CD4-positive, alpha-beta T cell (primary cell): ENCODE measurements at places on chromosomes 7 and 10.
A peak's percentile ranks its signal among the peaks of the same experiment; 100 is the strongest.

GRCh38 chr10:80185578-80186299, 19.6 kb downstream of the ANXA11 start:
- DNase-seq, result no peak

DNA sequence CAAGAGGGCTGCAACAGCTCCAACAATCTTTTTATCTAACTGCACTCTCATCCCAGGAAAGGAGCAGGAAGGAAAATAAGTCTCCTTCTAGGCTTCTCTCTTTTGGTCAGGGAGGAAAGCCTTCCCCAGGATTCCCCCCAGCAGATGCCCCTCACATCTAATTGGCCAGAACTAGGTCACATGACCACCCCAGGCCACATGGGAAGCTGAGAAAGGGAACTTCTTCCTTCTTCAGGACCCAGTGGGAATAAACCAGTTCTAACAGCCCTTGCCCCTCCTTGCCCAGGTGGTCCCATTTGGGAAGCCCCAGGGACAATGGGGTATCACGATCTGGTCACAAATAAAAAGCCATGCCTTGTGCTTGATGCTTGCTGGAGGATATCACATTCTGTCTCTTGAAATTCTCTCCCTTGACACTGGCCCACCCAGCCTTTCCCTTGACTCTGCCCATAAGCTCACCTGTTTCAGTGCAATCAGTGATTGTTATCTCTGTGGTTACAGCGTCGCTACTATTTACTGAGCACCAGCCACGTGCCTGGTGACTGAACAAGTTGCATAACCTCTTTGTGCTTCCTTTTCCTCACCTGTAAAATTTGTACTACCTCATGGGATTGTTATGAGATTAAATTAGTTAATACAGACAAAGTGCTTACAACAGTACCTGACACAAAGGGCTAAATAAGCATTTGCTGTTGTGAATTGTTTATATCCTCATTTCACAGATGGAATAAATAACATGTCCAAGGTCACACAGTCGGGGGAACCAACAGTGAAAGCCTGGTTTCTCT, 9.0 kb upstream of the TACR2 start:
- DNase-seq, result peak; percentile 38

DNA sequence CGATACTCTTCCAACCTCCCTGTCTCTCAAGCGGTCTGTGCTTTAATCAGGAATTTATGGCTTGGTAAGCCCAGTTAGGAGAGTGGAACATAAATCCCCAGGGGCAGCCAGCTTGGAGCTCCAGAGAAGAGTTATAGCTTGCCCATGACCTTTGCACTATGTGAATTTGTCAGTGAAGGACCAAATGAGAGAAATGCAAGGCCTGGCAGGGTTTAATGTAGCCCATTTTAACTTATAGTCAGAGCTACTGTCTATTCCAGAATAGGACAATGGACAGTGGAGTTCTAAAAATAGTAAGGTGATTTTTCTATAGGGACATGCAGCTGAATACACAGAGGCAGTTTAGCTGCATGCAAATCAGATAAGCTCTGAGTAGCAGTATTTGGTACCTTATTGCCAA, 142.6 kb upstream of the CAV2 start:
- no peak for DNase-seq

GRCh38 chr10:25349520-25349919, 174.7 kb downstream of the GPR158 start:
- DNase-seq, result no peak

DNA sequence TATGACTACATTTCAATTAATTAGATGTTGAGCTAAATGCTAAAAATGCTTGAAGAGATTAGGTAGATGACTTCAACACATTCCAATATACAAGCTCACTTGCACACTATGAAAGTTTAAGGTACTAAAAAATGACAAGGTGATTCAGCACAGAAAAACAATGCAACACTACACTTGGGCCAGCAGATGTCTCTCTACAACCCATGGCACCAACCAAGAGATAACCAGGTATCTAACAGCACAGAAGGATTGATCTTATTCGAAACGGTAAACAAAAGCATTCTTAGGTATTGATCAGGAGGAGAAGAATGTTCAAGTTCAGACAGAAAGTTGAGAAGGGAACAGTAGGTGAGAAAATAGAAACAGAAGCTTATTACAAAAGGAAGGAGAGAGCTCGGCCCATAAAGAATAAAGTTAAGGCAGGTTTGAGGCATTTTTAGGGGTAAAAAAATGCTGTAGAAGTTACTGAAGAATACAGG, 248.2 kb upstream of the KLF14 start:
- DNase-seq, result no peak

DNA sequence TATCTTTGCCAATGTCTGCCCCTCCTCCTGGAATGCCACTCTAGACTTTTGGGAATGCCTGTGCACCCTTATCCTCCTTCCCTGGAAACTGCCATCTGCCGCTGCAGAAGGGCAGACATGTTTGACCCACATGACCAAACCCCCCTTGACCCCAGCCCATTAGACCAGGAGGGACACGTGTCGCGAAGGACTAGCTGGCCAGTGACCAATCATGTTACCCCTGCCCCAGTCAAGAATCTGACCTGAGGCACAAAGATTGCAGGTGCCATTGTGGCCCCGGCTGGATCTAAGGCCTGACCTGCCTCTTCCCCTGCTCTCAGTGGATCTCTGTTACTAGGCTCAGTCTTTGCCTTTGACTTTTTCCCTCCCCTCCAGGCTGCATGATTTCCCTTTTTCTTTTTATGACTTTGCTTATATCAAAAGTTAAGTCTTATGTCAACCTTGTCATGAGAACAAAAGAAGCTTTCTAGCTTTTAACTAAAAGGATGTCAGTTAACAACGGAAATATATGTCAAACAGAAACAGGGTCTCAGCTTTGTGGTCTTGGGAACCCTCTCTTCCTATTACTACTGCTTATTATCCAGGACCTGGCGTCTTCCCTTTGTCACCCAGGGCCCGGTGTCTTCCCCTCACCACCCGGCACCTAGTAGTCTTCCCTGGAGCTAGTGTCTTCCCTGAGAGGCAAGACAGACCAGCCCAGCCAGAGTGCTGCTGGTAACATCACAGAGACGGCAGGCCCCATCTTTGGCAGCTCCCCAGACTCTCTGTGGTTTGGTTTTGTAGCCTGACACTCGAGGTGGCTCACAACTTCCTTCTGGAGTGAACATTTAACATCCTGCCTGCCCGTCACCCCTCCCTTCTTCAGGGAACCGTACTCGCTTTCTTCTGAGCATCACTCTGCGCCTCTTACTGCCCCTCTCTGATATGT, 24.4 kb upstream of the PPIF start:
- DNase-seq, result peak; percentile 81

DNA sequence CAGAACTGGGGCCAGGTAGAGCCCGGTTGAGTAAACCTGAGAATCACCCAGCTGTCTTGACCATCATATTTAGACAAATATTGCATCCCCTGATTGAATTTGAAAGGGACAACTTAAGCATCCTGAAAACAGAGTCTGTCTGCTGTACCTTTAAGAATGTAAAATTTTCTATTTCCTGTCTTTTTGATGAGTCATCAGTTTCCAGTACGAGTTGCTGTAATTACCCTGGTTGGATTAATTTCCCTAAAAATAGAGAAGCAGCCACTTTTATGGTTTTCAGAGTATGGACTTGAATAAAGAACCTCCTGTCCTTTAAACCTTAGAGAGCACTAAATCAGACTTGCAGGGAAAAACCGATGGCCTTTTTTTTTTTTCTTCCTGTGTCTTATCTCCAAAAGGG, 164.6 kb upstream of the SH2B2 start:
- DNase-seq, result no peak

DNA sequence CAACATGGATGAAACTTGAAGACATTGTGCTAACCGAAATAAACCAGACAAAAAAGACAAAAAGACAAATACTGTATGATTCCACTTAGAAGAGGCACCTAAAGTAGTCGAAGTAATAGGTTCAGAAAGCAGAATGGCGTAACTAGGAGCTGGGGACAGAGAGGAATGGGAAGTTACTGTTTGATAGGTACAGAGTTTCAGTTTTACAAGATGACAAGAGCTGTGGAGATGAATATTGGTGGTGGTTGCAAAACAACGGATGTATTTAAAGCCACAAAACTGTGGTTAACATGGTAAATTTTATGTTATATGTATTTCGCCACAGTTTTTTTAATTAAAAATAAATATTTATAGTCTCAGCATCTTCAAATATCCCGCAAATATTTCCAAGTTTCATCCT, 64.1 kb upstream of the DIP2C start:
- DNase-seq, result no peak

DNA sequence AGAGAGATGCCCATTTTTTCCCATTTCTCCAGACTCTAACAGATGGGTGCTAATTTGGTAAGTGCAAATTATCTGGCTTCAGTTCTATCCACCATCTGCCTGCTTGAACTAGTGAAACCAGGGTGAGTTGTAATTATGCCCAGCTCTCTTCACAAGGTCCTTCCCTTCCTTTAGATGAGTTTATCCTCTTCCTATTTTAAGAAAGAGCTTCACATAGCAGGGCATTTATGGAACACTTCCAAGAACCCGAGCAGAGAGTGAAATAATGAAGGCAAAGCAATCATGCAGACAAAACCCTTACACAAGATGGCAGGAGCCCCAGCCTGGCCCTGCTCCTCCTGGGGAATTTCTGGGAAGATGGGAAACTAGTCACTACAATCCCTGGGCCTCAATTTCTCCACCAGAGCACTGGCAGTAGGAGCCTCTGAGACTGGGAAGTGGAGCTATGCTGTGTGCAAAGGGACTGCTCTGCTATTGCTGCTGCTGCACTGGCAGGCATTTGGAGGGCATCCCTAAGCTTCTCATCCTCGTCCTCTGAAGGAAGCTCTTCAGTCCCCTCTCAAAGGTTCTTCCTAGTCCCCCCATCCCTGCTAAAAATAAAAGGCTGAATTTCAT, 33.7 kb upstream of the PLXNA4 start:
- no peak for DNase-seq

GRCh38 chr7:94556028-94556427, 46.4 kb downstream of the CASD1 start:
- DNase-seq, result no peak

- DNase-seq, result no peak
These were observed 54.2 kb downstream of the TBATA start for GRCh38 chr10:70730955-70731354.

DNA sequence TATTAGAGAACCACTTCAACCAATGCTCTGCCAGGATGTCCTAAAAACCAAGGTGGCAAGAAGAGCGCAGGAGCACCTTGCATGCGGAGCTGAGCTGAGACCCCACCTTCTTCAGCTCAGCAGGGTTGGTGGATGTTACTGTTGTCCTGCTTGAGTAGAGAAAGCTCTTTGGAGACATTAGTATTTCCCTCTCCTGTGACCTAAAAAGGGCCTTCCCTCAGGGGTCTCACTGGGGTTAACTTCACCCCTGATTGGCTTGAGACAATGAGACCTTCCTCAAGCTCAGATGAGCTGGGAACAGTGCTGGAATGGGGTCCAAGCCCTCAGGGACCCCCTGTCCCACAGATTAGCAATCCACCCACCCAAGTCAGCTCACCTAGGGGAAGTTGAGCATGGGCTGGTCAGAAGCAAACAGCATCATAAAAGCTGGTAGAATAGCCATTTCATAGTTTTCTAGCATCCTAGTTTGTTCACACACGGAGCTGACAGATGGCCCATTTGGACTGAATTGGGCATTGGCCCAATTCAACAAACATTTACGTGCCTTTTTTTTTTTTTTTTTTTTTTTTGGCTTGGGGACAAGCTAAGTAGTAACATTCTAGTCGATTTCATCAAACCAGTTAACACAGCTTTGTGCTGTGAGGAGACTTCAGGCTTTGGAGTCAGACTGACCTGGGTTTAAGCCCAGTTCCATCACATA, 100.6 kb upstream of the HABP2 start:
- DNase-seq, result no peak

- peak; percentile 78 for DNase-seq
These were observed 15.3 kb downstream of the KCNH2 start for GRCh38 chr7:150962553-150963399.
